Sciatic nerve (tissue), 2 donors: ENCODE measurements at places on chromosomes 2 and 18.

DNA sequence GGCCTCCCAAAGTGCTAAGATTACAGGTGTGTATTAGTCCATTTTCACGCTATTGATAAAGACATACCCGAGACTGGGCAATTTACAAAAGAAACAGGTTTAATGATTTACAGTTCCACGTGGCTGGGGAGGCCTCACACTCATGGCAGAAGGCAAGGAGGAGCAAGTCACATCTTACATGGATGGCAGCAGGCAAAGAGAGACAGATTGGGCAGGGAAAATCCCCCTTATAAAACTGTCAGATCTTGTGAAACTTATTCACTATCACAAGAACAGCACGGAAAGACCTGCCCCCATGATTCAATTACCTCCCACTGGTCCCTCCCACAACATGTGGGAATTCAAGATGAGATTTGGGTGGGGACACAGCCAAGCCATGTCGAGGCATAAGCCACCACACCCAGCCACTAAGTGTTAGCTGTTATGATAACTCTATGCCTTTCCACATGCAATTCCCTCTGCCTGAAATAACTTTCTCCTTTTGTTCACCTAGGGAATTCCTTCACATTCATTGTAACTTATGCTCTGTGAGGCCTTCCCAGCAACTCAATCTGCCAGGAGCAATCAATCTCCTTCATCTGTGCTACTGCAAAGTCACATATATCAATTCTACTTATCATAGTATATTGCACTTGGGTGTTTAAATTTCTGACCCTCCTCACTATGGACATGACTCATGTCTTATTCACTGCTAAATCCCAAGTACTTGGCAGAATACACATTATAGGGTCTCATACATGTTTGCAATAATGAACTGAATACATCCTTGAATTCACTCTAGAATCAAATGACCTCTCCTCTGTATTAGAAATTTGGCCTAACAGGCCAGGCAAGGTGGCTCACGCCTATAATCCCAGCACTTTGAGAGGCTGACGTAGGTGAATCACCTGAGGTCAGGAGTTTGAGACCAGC, 7.4 kb downstream of the MCEE start:
- DNase-seq = no peak

GRCh38 chr2:240919161-240919781, 13.1 kb downstream of the CROCC2 start:
- DNase-seq = peak; percentile 55

DNA sequence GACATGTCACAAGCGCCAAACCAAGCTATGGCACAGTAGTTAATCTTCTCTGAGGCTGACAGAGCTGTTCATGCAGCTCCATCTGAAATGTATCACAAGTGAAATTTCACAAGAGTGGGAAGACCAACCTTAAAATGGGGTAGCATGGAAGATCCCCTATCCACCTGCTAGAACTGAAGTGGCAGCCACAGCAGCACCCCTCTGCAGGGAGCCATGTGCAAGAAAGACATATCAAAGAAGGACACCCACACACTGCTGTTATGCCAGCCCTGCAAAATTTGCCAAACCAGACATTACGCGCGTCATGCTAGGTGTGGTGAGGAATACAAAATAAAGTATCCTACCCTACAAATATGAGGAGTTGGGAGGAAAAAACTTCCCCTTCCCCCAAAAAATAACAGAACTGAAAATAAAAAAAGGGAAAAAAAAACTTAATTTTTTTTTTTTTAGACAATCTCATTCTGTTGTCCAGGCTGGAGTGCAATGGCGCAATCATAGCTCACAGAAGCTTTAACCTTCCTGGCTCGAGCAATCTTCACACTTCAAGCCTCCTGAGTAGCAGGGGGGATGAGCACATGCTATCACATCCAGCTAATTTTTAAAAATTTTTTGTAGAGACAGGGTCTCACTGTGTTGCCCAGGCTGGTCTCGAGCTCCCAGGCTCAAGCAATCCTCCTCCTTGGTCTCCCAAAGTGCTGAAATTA, 76.2 kb downstream of the STK39 start:
- DNase-seq = no peak

- DNase-seq = no peak
These were observed 28.5 kb upstream of the TMBIM1 start for GRCh38 chr2:218320704-218321336.

GRCh38 chr18:11412811-11413210, 196.6 kb upstream of the SLC35G4 start:
- no peak for DNase-seq

DNA sequence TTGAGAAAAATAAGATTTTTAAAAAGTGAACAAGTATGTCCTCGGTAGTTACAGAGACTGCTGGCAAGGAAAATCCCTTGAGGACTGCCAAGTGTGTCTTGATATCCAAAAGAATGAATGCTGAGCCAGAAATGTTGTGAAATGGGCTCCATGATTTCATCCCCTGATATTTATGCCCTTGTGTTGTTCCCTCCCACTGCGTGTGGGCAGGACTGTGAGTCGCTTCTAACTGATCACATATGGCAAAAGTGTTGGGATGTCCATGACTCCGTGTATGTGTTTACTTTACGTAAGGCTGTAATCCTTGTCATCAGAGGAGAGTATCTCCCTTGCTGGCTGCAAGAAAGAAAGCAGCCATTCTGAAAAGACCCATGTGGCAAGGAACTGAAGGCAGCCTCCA, 285.1 kb downstream of the SS18 start:
- no peak for DNase-seq

- no peak for DNase-seq
These were observed 40.6 kb upstream of the FN1 start for GRCh38 chr2:215476424-215476823.

- no peak for DNase-seq
These were observed 11.4 kb upstream of the XPO1 start for GRCh38 chr2:61549546-61549945.

- no peak for DNase-seq
These were observed 322.0 kb downstream of the PRKCE start for GRCh38 chr2:45973426-45973825.

- peak; percentile 70 for DNase-seq
These were observed 779 bp downstream of the DGKD start for GRCh38 chr2:233354971-233355574.

- DNase-seq = no peak
These were observed 438.6 kb upstream of the HNMT start for GRCh38 chr2:137525641-137526190.

- DNase-seq = no peak
These were observed 334.5 kb downstream of the NBAS start for GRCh38 chr2:15226661-15227060.

GRCh38 chr2:23385351-23385747, 370 bp downstream of the KLHL29 start:
- DNase-seq = no peak

- no peak for DNase-seq
These were observed 53.1 kb upstream of the NPAS2 start for GRCh38 chr2:100766806-100767205.

GRCh38 chr2:136060416-136060815, 57.5 kb downstream of the CXCR4 start:
- DNase-seq = no peak
